ENCODE measurements at places on chromosomes 5 and 9.

- DNase-seq = no peak
These were observed 45.5 kb downstream of the RXRA start for GRCh38 chr9:134371731-134372130.

DNA sequence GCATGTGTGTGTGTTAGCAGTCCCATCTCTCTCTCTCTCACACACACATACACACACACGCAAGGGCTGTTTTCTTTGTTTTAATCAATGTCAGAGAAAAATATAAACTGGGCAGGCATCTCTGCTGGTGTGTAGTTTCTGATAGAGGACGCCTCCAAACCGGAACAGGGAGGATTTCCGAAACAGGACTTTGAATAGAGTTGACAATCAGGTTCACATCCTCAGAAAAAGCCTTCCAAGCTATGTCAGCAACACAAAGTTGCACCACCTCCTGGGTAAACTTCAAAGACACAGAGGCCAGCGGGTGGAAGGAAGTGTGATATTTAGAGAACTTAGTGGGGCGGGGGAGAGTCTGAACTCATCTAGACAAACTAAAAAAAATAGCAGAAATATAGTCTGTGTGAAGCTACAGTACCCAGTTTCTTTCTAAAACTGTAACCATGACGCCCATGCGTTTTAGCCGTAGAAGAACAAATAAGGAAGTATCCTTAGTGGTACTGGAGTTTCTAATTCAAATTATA lies 1.2 kb downstream of the ST8SIA4 start:
- peak; percentile 50 for DNase-seq

DNA sequence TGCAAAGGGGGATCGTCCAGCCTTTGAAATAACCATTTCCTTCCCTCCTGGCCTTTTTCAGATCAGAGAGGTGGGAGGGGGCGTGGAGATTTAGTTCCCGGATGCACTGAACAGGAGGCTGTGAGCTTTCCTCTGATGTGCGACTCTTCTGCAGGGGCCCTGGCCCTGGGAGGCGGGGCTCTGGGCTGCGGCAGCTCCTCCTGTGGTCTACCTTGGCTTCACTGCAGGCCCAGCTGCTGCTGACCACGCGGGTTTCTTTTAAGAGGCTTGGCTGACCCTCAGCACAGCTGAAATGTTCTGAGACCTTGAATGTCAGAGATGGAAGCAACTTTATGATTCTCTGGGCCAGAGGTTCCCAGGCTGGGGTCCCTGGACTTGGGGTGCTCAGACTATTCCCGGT lies 27.0 kb upstream of the COL15A1 start:
- no peak for DNase-seq

GRCh38 chr5:88674356-88675167 lies 208.4 kb downstream of the MEF2C start:
- DNase-seq = no peak

DNA sequence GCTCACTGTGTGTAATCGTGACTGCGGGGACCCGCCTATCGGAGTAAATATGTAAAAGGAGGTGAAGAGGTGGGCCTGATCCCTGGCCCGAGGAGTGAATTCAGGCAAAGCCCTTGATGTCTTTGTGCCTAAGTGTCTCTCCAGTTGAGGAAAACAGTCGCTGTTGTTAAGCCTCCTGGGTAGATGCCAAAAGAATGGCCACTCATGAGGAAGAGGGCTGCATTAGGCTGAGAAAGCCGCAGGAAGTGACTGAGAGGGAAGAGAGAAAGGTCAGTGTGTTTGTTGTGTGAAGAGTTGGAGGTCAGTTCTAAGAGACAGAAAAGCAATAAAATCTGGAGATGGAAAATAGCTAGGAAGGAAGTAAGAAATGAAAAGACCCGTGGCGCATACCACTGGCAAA lies 35.8 kb upstream of the PIP5K1B start:
- DNase-seq = no peak

DNA sequence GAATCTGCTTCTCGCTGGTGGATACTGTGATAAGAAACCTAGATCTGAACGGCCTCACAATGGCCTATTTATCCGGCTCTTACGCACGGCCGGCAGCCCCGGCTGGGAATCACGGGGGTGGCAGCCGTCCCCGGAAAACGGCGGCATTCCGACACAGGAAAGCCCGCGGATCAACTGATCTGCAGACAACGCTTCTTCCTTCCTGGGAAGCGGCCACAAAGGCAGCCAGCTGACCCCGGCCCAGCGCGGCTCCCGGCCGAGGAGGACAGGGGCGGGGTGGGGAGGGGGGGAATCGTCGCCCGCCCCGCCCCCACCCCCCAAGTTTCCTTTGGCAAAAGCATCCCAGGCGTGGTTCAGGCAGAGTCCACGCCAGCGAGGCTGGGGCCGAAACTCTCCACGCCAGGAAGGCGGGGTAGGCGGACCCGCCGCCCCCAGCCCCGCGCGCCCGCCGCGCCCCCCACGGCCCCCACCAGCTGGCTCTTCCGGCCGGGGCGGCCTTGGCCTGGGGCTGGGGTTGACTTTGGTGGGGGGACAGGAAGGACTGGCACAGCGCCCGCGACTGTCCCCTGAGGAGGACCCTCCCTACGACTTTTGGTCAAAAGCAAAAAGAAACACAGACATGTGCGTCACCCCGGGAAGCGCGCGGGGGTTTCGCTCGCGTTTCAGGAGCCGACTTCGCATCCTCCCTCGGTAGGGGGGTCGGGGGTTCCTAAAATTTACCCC lies 247.7 kb upstream of the ANKRD55 start:
- DNase-seq = peak; percentile 61

DNA sequence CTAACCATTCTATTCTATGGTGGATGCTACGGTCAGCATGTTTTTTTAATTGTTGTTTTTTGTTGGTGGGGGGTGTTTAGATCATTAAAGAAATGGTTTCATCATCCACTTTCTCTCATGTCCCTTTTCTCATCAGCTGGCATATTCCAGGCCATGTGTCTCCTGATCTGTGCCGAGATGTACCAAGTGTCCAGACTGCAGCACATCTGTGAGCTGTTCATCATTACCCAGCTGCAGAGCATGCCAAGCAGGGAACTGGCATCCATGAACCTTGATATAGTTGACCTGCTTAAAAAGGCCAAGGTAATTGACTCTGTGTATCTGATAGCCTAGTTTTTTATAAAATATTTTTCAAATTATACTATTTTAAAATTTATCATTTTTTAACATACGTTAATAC lies 38.9 kb downstream of the GLRX start:
- no peak for DNase-seq

DNA sequence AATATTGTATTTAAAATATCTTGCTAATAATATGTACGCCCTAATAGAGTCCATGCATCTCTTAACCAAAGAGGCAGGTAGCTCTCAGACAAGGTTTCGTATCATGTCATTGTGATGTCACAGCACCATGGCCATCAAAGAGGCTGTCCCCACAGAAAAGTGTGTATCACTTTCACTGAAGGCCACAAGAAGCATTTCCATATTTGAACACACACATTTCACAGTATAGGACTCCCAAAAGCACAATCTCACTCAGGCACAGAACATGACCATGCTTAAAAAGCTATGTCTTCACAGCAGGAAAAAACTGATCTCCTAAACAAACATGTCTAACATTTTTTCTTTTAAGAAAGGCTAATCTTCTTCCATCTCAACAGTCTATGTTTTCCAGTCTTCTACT lies 133.8 kb downstream of the DENND1A start:
- DNase-seq = no peak

DNA sequence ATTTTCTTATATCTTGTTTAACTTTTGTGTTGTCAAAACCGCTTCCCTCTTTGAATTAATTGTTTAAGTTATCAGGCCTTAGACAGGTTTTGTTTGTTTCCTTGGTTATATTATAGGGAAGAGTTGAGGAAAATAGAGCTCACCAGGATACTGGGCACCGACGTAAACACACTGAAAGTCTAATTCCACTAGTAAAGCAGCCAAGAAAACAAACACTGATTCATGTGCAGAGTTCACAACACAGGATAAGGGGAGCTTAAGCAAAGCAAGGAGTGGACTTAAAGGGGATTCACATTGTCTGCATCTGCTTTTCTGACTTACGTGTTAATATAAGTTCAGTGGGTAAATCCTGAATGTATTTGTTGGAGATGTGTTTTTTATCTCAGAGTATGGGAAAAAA lies 139.0 kb upstream of the CDH6 start:
- DNase-seq = no peak

GRCh38 chr5:161030229-161030628 lies 178.2 kb upstream of the ATP10B start:
- DNase-seq = no peak

- no peak for DNase-seq
These were observed 38.2 kb upstream of the POMT1 start for GRCh38 chr9:131464354-131465000.

DNA sequence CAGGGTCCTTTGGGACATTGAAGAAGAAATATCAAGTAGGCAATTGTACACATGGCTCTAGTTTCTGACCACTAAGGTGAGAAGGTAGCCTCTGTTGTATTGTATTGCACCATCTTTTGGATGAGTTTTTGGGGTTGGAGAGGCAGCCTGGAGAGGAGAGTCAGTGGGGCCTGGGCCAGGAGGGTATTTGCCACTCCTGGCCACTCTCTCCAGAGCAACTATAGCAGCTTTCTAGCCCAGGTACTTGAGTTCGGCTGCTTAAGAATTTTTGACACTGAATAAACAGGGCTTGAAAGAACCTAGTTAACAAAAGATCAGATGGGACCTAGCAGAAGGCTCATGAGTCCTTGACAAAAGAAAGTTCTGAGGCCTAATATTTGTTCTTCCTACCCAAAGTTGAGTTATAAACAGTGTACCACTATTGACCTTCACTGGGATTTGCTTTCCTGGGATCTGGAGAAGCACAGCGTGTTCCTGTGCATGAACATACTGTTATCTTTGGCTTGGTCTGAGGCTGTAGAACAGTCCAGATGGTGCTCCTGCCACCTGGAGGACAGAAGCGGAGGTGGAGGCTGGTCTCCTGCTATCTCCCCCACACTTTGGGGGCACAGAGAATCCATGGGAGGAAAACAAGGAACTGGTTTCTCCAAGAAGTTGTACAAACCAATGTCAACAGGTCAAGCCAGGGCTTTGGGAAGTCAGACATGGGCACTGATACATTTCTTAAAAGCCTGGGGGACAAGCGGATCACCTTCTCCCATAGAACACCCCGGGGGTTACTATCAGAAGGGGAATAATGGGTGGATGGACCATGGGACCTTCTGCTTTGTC lies 110.4 kb upstream of the LIFR start:
- no peak for DNase-seq

GRCh38 chr9:75184471-75184870 lies 96.2 kb downstream of the OSTF1 start:
- no peak for DNase-seq

DNA sequence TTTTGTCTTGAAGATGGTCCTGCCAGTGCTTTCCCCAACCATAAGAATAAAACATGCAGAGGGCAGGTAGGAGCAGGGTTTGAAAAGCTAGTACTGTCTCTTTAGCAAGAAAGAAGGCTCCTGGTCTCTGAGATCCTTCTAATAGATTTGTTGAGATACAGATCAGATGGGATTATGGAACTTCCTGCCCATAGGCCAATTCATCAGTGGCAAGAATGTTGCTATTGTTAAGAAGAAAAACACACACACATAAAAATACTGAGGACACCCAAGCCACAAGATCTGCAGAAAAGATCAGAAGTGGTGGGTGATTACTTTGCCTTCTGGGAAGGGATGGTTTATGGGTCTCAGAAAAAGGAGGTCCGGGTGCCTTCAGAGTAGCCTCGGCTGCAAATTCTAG lies 59.8 kb downstream of the TNC start:
- DNase-seq = no peak

DNA sequence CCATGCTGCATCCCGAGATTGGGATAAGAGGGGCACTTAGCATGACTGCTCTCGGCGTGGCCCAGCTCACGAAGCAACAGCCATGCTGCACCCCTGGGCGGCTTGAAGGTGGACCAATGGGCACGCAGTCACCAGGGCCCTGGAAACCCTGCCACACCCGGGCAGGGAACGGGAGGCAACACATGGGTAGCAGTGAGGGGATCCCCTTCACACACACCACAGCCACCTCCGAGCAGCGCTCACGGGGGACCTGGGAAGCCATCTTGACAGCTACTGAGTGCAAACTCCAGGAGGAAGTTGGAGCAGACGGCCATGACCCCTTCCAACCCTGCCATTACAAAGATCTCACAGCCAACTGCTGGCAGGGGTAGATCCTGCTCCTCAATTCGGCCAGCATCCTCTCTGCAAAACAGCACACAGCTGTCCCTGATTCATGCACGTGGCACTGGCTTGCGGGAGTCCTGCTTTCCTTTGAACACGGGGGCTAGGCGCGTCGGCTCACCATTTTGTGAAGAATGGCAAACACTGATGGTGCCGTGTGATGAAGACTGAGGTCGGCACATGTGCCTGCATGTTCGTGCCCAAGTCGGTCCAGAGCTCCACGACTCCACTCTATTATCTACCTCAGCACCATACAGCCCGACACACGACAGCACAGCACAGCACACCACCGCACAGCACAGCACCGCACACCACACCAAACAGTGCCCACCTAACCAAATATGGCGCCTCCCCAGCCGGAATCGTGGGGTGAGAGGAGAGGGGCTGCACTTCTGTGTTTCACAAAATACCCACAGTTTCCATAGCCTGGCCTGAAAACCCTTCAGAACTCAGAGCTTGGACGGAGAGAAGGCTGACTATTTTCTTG lies 5.0 kb downstream of the UBAC1 start:
- no peak for DNase-seq

GRCh38 chr9:90069085-90069484 lies 464.3 kb downstream of the GADD45G start:
- DNase-seq = no peak

DNA sequence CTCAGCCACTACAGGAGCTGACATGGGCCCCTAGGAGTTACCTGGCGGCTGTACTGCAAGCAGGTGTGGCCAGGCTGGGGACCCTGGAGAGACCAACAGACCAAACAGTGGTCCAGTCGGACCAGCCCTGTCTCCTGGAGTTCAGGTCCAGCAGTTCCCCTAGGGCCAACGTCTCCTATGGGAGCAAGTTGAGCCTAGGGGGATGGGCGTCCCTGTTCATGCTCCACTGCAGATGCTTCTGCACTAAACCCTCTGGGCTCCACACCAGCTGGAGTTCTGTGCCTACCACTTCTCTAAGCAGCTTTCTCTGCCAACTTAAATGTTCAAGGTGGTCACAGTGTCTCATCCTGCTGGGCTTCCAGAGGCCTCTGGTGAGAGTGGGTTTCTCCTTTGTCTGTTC lies 20.6 kb upstream of the OMD start:
- DNase-seq = no peak

GRCh38 chr5:109857405-109858031 lies 167.8 kb downstream of the MAN2A1 start:
- peak; percentile 32 for DNase-seq

DNA sequence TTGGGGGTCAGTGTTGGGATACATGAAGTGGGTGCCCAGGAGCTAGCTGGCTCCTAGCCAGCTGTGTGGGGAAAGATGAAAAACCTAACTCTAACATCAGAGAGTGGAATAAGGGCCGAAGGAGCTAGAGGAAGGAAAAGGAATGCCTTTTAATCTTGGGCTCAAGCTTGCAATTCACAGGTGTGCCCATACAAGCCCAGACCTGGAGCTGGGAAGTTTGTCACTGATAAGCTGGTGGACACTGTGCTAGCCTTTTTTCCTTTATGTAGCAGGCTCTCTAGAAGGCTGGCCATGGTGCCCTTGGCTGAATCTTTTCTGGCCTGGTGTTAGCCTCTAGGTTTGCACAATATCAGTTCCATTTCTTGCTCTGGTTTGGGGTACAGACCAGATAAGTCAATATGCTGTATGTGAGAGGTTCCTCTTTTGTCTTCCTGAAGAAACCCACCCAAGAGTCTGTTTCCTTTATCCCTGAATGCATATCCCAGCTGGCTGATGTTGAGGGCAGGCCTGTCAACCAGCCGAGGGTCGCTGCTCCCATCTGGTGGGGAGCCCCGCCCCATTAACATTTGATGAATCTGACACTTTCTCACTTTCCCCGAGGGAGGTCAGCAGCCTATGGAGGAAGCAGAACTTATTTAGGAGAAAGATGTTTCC lies 92.4 kb upstream of the CXCL14 start:
- no peak for DNase-seq

GRCh38 chr9:123315635-123316034 lies 40.4 kb upstream of the CRB2 start:
- DNase-seq = no peak
